SK-N-SH (cell line): ENCODE measurements at places on chromosomes 2 and 18. TPM values are rescaled to one million over a fixed set of nuclear protein-coding genes. Genes with fewer than 3 reads are reported as not detected.

DNA sequence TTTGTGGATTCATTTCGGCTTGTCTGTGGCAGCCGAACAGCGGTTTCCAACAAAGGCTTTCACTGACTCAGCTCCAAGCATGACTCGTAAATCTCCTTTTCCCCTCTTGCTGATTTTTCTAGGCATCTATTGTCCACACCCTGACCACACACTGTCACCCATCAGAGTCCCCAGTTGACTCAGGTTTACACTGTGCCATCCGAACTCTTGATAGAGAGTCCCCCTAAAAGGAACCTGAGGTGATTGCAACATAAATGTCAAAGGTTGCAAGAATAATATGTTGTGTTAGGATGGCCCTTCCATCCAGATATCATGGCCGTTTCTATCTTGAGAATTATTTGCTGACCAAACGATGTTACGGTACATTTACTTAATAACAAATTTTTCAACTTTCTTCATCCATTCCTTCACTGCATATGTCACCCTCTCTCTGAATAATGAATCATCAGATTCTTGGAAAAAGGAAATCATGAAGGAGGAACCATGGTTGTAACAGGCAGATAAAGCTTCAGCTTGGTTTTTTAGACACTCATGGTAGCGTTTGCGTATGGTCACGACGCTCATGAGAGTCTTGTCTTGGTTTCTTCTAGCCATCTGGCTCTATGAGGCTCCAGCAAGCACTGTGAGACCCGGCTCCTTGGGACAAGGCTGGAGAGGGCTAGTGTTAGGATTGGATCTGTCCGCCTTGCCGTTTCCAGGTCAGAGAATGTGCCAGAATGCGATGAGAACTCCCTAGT, 72.1 kb downstream of the NPAS2 start:
- H3K27me3 ChIP-seq, result no peaks in the 10 kb centered on the region
- peaks cover 51% of the 10 kb centered on the region for H3K4me1 ChIP-seq
- H3K27ac ChIP-seq, result peak overlapping the region; percentile 60
- H3K36me3 ChIP-seq, result peaks cover 5% of the 10 kb centered on the region; the same call in 1 of the 2 replicates
- no peak overlapping the region for H3K4me3 ChIP-seq

DNA sequence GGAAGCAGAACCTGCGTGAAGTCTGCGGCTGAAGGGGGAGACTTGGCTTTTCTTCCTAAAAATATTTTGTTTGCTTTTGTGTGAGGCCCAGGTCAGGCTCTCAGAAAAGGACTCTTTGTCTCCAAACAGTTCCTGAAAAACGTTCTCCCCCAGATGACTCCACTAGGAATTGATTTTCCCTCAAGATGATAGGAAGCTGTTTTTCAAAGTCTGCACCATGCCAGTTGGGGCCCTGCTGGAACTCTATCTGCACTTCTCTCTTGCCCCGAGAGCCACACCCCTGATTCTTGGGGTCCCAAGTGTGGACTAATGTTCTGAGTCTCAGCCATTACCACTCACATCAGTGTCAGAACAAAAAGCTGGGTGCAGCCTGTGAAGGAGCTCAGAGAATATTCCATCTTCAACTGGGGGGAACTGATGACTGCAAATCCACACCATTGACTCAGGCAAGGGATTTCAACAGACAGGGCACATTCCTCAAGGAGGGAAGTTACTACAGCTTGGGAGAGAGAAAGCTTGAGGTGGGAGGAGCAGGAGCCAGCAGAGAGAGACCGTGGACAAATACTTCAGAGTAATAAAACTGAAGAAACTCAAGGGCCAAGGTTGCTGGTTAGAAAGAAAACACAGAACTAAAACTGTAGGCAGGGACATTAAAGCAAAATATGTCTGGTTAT, 768.3 kb downstream of the RNF144A start:
- no peak for DNase-seq
- H3K36me3 ChIP-seq, result no peaks in the 10 kb centered on the region
- no peak overlapping the region for H3K4me3 ChIP-seq
- no peak overlapping the region for H3K27ac ChIP-seq

GRCh38 chr2:56132138-56132537, 51.7 kb upstream of the CCDC85A start:
- H3K27ac ChIP-seq, result no peak overlapping the region
- H3K27me3 ChIP-seq, result no peaks in the 10 kb centered on the region
- no peak overlapping the region for H3K4me3 ChIP-seq
- H3K36me3 ChIP-seq, result no peaks in the 10 kb centered on the region
- no peaks in the 10 kb centered on the region; the same call in 1 of the 2 replicates for H3K4me1 ChIP-seq

DNA sequence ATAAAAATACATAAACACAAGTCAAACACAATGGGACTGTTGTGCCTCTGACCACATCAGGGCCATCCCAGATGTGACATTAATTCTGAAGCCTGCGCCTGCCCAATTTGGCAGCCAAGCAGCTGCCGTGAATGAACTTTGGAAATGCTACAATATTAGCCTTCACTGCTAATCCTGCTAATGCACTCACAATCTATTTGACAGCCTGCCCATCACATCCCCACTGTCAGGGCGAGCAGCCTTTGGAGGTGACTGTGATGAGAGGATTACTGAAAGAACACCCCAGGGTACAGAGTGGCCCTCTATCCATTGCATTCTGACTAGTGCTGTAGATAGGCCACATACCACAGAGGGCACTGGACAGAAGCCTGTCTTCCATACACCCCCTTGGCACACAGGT, 21.6 kb downstream of the OSR1 start:
- no peak overlapping the region for H3K4me3 ChIP-seq
- H3K36me3 ChIP-seq, result peaks cover 7% of the 10 kb centered on the region
- DNase-seq, result no peak
- peaks cover 3% of the 10 kb centered on the region; the same call in 1 of the 2 replicates for H3K4me1 ChIP-seq

GRCh38 chr18:35163014-35163539, 77.8 kb upstream of the ZNF397 start:
- H3K4me3 ChIP-seq, result no peak overlapping the region
- no peak for DNase-seq
- H3K36me3 ChIP-seq, result no peaks in the 10 kb centered on the region
- H3K27ac ChIP-seq, result no peak overlapping the region
- H3K4me1 ChIP-seq, result peaks cover 2% of the 10 kb centered on the region

The CNTNAP5 gene
- polyA plus RNA-seq, result 0.02 and 0.08 TPM in 2 replicates

The PELI1 gene
- 4.2 and 5.6 TPM in 2 replicates for polyA plus RNA-seq
